ENCODE measurements at places on chromosomes 2 and 18.

- peak; percentile 31 for DNase-seq
Measured at GRCh38 chr2:181466661-181467576, 9.7 kb downstream of the ITGA4 start.

GRCh38 chr2:58073008-58073407, 26.4 kb downstream of the VRK2 start:
- DNase-seq = no peak

GRCh38 chr2:239271882-239272281, 128.9 kb downstream of the HDAC4 start:
- DNase-seq = no peak

DNA sequence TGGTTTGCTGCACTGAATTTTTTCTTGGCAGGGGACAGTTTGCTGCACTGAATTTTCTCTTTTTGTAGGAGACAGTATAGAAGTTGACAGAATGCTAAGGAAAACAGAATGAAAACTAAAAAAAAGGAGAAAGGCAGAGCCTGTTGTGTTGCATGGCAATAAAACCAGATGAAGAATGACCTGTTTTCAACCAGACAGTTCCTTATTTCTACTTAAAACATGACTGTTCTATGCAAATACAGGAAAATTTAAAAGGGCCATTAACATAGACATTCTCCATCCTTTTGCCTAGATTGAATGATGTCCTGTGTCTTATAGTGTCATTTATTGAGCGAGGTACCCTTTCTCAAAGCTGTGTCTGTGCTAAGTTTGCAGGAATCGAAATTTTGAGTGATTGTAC, 33.3 kb downstream of the ABI2 start:
- DNase-seq = no peak

DNA sequence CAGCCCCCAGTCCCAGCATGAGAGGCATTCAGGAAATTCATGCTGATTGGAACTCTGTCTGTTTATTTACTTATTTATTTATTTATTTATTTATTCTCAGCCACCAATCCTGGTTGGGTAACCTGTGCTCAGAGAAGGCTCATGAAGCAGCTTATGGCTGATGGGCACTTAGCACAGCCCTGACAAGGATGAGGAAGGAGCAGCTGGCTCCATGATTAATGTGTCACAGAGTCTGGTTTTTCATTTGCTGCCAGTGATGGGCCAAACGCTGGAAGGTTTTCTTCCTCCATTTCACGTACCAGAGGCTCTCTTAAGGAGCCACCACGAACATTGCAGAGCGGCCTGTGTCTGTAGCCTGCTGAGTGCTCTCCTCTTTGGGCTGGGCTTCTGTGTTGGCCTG, 28.3 kb upstream of the KCNS3 start:
- no peak for DNase-seq

DNA sequence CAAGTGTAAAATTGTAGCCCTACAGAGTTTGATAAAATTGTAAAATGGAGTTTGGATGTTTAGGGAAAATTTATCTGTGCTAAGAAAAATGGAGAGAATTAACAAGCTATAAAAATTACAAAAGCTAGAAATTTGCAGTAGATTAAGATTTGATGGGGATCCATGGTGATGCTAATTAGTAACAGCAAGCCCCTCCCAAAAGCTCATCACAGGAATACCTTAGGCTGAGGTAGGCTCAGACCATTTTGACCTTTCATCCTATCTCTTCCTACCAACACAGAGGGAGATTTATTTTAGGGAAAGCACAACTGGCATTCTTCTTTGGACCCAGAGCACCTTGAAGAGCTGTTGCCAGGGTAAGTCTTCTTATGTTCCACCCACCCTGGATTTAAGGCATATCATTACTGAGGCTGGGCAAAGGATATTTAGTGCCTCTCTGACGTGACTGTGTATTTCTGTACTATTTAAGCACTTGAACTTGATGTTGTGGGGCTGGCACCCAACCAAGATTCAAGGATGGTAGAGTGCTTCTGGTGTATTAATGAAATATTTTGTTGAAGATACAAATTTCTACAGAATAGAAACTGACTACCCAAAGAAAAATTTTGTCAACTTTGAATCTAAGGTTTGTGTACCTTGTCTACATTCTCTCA, 70.8 kb upstream of the SLC39A10 start:
- no peak for DNase-seq

- no peak for DNase-seq
Measured at GRCh38 chr2:213021971-213022899, 129.2 kb downstream of the IKZF2 start.

DNA sequence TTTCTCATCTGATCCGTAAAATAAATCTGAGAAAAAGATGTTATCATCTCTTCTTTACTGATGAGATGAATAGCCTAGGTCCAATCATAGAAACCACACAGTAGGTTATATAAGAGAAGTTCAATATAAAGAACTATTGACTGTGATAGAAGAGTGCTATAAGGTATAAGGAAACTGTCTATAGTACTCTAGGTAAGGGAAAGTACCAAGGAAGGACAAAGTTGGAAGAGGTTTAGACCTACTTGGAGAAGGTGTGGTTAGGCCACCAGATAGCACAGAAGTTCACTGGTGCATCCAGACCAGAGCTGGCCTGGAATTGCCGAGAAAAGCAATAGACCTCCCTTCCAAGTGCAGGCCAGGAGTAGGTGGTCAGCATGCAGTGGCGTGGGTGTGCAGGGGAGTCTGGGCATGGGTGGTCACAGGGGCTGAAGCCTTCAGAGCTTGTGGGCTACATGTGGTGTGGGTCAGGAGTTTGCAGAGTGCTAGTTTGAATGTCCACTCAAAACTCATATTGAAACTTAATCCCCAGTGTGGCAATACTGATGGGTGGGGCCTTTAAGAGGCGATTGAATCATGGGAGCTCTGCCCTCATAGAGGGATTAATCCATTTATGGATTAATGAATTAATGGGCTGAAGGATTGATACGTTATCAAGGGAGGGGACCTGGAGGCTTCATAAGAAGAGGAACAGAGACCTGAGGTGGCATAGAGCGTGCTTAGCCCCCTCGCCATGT, 86.3 kb downstream of the ALPK2 start:
- no peak for DNase-seq

DNA sequence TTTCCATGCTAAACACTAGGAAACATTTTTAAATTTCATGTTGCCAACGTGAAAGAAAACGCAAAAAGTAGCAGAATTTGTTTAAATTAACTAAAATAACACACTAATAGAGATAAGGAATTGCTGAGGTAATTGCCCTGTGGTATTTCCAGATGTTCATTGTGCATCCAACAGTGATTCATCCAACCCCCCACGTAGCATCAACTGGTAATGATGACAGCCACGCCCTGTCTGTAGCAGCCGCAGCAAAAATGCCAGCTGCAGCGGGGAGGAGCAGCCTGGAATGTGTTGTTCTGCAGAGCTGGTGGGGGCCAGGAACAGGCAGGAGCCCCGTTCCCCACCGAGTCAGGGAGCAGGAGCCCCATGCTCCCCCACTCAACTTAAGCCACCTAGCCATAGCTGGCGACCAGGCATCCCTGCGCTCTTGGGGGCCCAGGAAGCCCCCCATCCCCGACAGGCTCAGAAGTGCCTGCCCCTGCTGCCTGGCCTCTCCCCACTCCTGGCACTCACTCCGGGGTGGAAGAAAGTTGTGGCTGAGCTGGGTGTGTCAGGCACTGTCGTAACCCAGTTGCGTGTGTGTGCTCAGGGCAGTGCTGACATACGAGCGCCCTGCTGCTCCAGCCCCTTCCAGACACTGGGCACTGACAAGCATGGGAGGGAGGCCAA, 695.1 kb upstream of the ACVR2A start:
- no peak for DNase-seq

GRCh38 chr2:150351922-150352321, 135.5 kb downstream of the RND3 start:
- DNase-seq = peak; percentile 72

- DNase-seq = peak; percentile 73
Measured at GRCh38 chr2:172234716-172235691, 132.3 kb upstream of the DLX2 start.

DNA sequence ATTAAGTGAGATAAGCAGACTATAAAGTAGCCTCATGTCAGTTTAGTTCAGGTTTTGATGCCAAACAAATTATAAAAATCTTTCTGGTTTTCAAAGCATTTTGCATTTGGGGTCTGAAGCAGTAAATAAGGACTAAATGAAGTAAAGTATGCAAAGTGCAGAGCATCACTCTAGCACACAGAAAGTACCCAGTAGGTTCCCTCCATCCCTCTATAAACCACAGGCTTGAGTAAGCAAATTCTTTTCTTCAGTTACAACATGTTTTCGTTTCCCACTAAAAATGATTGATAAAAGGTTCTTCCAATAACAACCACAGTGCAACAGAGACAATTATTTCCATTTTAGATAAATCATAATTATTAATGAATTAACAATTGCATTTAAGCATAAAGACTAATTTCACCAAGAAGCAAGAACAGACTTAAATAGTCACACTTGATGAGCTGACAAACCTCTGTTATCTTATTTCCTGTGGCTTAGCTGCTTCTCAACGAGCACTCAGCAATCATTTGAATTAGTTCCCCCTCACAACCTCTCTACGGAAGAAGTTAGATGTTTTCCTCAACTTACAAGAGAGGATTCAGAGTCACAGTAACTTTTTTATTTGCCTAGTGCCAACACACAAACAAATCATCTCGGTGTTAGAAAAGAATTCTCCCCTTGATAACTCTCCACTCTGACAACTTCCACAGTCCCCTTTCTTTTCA, 249.8 kb downstream of the NBAS start:
- DNase-seq = no peak

DNA sequence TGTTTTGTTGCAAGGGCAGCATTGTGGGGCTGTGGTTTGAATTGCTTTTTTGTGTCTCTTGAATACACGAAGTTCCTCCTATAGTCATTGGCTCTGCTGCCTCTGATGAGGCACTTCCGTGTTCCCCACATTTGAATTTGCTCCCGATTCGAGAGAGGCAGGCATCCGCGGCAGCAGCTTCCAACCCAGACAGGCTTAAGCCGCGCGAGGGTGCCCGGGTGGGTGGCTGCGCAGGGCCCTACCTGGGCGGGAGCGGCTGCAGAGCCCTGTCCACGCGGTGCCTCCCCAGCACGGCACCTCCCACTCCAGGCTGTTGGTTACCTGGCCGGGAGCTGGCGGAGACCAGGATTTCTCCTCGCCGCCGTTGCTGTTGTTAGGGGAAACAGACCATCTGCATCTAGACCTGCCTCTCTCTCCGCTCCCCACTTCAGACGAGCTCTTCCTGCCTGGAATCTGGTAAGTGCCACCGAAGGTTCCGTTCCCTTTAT, 151.3 kb downstream of the NEDD4L start:
- peak; percentile 84 for DNase-seq

- DNase-seq = no peak
Measured at GRCh38 chr2:120871881-120872620, 136.4 kb downstream of the GLI2 start.

DNA sequence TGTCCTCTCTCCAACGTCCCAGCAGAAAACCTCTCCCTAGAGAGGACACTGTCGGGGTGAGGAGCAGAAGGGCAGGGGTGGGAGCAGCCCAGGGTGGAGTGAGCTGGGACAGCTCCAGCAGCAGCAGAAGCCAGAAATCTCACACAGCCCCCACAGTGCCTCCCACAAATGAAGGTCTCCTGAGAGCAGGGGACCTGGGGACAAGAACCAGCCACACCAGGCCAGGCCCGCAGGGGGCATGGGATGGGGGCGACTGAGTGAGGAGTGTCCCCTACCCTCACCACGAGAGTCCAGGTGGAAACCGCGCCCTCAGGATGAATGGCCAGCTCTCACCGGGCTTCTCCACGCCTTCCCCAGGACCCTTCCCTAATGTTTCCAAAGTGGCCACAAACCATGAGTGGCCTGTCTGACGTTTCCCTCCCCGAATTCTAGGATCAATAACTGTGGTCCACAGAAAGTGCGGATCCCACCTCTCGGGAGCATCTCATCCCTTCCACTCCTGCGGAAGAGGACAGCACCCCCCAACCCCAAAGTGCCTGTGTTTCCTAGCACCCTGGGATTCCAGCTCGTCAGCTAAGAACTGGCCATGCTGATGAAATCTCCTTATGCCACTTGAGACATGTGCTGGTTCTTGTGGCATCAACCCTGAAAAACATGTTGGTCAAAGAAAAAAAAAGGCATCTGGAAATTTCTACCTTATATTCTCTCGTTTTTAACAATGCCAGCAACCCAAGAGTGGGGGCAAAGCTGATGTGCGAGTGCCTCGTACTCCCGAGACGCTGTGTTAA, 121.1 kb downstream of the HDAC4 start:
- DNase-seq = no peak

DNA sequence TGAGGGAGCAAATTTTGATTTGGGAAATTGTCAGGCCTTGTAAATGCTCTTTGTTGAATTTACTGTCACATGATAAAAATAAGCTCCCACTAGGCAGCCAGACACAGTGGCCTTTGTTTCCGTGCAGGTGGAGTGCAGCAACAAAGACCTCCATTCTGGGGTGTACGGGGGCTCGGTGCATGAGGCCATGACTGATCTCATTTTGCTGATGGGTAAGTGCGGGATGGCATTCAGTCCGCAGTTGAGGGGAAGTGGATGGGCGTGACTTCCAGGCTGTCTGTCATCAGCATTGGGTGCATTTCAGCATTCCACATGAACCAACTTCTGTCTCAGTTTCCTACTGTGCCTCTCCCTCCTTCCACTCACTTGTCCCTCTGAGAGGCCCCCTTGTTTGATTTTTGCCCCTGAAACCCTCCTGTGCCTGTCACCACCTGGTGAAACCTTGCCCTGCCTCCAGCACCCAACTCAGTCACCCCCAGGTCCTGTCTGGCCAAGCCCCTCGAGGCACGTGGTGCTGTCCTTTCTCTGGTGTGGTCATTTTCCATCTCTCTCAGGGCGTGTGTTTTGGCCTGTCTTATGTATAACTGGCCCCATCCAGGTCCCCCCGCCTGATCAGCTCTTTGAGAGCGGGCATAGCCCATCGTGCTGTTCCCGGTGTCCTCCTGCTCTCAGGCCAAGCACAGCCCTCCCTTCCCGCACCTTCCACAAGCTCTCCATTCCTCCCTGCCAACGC, 16.3 kb downstream of the CNDP2 start:
- DNase-seq = no peak

- no peak for DNase-seq
Measured at GRCh38 chr18:10771053-10771709, 245.4 kb downstream of the NAPG start.

GRCh38 chr2:54783349-54783748, 59.9 kb downstream of the EML6 start:
- DNase-seq = no peak

DNA sequence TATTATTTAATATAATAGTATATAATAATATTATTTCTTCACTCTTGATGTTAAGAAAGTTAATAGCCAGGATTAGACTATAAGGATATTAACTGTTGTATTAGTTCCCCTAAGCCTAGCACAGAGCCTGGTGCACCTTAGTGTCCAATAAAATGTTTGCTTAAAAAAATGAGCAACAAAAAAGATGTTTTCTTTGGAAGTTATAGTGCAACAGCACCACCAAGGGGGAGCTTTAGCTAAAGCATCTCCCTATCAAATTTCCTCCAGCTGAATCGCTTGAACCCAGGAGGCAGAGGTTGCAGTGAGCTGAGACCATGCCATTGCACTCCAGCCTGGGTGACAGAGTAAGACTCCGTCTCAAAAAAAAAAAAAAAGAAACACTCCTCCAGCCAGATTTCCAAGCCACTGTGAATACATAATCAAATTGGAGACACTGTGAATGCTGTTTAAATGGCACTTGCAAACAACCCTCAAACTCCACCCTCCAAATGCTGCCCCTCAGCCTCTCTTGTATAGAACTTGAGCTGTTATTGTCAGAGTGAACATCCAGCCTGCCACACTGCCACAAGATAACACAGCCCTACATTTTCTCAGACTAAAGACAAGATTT, 221.9 kb downstream of the DYM start:
- DNase-seq = peak; percentile 54

Data from NCI-H2171 treated with DMSO at 0.1 percent for 48 hours (cell line).